ENCODE measurements at places on chromosomes 3 and 15.

- no peak for DNase-seq
These were observed 30.6 kb upstream of the SLC6A6 start for GRCh38 chr3:14371573-14372474.

DNA sequence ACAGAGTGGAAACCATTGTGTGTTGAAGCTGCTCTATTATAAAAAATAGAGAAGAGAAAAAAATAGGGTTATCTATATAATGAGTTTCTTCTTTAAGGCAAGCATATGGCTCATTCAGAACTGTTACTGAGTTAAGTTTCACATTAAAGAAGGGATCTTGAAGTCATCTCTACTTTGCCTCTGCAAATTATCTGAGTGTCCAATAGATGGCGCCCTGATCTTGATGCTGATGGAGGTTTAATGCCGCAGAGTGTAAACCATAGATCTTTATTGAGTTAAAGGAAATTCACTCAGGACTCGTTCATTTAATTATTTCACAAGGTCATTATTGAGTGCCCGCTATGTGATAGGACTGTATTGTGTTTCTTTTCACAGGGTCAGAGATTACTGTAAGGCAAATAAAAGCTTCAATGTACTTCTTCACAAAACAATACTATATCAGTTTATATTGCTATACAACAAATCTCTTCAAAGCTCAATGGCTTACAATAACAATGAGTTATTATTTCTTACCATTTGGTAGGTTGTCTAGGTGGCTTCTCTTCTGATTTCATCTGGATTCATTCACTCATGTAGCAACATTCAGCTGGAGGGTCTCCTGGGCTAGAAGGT lies 171.4 kb downstream of the NSUN3 start:
- no peak for DNase-seq

GRCh38 chr3:43922374-43922773 lies 231.6 kb downstream of the ABHD5 start:
- DNase-seq: no peak

DNA sequence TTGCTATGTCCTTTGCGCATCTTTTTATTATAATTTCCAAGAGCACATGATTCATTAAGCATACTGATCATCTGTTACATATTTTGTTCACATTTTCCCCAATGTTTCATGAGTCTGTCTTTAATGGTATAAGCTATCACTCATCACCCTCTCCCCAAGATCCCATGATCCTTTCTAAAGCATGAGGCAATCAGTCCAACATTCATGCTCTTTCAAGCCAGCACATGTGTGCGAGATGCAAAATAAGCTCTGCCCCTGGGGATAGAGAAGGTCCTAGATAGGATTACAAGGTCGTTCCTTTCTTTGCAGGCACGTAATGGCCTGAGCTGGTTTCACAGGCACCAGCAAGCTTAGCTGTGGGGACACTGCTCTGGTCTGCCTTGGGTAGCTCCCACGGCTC lies 32.2 kb upstream of the B3GNT5 start:
- no peak for DNase-seq

GRCh38 chr3:52144034-52144795 lies 10.0 kb downstream of the POC1A start:
- DNase-seq: peak; percentile 90

- DNase-seq: no peak
These were observed 61.3 kb downstream of the FOXP1 start for GRCh38 chr3:71521940-71522876.

DNA sequence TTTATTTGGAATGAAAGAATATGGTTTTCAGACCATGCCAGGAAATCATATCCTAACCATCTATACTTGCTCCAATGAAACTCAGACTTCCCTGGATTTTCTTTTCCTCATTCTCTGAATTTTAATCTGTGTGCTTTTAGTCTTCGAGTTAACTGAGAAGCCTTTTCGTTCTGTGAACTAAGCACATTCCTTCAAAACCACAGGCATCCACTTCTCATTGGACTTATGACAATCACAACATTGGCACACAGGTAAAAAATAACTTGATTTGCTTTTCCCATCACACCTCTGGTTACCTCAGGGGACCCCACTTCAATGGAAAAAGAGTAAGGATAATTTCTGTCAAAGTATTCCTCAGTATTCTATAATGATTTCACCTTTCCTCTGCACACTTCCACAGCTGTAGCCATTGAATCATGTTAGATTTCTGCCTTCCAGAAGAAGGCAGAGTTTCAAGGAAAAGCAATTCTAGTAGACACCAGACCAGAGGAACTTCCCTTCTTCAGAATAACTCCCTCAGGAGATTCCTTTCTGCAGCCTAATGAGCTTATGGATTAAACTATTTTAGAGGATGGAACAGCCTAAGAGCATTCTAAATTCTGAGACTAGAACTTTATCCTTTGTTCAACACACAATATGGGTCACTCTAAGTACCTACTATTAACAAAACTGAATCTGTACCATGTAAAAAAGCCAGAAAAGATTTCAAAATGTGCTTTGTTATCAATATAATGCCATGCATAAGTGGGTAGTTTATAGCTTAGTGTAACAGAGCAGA lies 15.9 kb downstream of the COMMD2 start:
- DNase-seq: no peak

DNA sequence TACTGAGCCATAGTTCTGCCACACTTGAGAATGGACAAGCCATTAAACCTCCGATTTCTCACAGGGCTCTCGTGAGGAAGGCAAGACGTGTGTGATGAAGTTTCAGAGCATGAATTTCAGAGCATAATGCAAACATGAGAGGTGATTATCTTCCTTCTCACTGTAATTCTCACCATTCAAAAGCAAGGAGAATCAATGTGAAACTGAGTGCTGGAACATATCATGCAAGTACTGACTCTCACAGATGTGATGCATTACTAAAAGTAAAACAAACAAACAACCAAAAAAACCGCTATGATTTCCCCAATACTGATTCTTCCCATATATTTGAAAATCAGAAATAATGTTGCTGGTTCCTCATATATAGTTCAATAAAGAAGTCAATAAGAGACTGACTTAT lies 23.7 kb downstream of the P3H2 start:
- DNase-seq: no peak

DNA sequence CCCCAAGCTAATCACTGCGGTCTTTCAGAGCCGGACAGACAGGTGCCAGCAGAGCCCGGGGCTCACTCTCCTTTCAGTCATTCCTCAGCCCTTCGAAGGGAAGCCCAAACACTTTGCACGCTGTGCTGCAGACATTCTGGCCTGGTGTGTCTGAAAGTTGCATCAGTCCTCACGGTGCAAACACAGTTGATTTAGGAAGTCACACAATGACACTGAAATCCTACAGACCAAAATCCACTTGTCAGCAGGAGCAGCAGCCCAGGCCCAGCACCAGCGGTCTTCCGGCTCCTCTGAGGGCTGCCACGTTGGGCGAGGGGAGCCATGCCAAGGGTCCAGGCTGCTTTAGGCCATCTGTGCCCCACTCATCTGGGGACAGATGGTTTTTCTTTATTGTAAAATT lies 61.6 kb downstream of the RGMA start:
- DNase-seq: no peak

DNA sequence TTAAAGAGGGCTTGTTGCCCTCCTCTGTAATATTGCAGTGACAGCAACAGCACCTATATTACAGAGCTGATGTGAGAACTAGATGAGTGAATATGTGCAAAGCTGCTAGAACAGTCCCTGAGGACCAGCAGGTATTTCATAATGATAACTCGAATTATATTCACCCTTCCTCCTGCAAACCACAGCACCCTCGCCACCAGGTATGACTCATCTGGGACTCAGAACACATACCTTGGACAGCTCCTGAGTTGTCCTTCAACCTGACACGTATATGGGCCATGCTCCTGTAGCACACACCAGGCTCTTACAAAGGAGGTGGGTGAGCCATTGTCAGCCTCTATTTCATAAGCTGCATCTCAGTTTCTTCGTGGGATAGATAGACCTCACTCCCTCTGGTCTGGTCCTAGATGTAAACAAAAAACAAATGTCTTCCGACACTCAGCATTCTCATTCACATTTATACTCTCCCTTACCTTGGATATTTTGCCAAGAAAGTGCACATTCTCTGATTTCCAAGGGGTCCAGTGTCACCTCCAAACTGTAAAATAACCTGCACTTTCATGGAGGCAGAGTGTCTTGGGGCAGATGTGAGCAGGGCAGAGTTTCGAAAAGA lies 124.5 kb downstream of the TLE3 start:
- DNase-seq: peak; percentile 22

DNA sequence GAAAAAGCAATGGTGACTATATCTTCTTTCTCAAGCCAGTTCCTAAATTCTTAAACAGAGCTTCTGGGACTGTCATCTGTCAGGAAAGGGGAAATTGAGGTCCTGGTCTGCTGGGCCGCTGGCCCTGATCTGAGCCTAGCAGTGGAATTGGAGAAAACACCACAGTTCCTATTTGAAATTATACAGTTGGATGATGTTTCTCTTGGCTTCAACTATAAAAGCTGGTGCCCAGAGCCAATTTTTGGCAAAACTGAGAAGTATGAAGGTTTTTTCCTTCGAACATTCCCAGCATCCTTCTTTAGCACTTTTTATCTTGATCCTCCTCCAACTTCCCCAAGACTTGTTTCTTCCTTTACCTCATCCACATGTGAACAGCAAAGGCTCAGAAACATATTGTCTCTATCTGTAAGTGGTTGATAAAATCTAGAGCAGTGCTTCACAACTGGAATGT lies 83.9 kb downstream of the CD47 start:
- no peak for DNase-seq

DNA sequence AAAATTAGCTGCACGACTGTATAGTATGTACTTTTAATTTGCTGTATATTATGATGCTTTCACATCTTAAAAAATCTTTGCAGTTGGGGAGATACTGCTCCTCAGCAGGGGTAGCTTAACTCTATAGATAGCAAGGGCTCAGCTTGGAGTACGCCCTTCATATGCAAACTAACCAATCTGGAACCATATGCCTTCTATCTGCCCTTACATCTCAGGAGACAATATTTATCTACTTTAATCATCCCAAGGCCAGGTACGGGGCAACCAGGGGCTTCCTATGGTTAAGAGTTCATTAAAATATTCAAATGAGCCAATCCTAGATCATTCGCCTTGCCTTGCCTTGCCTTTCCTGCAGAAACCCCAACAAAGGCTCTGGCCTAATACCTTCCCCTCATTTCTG lies 204.1 kb upstream of the ZBTB20 start:
- no peak for DNase-seq

DNA sequence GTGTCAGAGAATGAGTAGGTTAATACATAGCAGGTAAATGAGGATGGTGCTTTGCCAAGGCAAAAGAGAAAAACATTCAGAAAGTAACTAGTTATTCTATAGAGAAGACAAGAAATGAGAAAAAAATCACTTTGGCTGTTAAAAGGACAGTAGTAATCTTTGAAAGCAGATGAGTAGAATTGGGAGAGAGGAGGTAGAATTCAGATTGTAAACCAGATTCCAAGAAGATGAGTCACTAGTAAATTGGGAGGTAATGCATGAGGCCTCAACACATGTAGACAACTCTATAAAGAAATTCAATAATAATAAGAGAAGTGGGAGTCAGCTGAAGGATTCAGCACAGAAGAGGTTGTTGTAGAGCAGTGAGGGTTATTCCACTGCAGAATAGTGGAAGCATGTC lies 81.4 kb downstream of the MBNL1 start:
- no peak for DNase-seq

- no peak for DNase-seq
These were observed 92.9 kb downstream of the WDR76 start for GRCh38 chr15:43919540-43920253.

GRCh38 chr3:175601521-175601920 lies 742.4 kb downstream of the NAALADL2 start:
- no peak for DNase-seq

GRCh38 chr15:94266789-94267188 lies 35.4 kb downstream of the MCTP2 start:
- no peak for DNase-seq

- DNase-seq: no peak
These were observed 50.8 kb upstream of the PSMD6 start for GRCh38 chr3:64074060-64074459.

- DNase-seq: no peak
These were observed 1.6 kb upstream of the SUCNR1 start for GRCh38 chr3:151871639-151872468.

DNA sequence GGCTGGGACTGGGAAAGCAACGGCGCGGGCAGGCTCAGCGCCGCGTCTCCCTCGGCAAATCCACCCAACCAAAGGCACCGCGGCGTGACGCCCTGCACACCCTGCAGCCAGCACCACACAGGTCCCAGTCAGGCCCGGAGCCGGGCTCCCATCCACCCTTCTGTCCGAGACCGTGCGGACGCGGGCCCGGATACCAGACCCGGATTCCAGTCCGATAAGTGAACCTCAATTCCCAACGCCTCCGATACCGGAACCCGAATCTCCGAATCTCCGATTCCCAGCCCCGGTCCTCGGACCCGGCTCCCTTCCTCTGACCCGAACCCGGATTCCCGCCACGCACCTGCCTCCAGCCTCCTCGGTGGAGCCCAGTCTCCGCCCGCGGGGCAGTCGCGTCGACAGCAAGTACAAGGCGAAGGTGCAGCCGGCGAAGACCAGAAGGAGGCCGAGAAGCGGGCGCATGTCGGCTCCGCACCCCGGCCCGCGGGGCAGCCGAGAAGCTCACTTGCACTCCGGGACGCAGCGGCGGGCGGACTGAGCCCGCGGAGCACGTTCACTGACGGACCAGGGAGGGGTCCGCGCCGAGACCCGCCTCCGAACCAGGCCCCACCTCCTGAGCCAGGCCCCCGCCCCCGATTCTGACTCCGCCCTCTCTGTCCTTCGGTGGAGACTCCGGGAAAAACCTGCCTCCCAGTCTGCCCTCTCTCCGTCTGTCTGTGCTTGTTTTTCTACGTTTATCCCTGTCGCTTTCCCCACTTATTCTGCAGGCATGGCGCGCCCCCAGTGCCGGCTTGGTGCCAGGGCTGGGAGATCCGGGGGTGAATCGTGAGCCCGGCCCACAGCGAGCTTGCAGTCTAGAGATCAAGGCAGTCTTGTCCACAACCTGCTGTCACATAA lies at the start of gene TMEM41A:
TSS of gene TMEM41A (minus strand) at position 533 of the 894 bp plus-strand sequence. CDS start at position 459, 74 bp downstream.
- DNase-seq: peak; percentile 88

- DNase-seq: peak; percentile 55
These were observed 509.9 kb downstream of the SHQ1 start for GRCh38 chr3:72338082-72338941.

GRCh38 chr3:33488246-33488645 lies 48.0 kb upstream of the UBP1 start:
- no peak for DNase-seq

- DNase-seq: no peak
These were observed 11.7 kb downstream of the ITGA11 start for GRCh38 chr15:68420186-68420684.

GRCh38 chr3:62926494-62926893 lies 51.3 kb upstream of the CADPS start:
- DNase-seq: no peak
